Astrocyte of the cerebellum (primary cell): ENCODE measurements at places on chromosomes 12 and 14.

DNA sequence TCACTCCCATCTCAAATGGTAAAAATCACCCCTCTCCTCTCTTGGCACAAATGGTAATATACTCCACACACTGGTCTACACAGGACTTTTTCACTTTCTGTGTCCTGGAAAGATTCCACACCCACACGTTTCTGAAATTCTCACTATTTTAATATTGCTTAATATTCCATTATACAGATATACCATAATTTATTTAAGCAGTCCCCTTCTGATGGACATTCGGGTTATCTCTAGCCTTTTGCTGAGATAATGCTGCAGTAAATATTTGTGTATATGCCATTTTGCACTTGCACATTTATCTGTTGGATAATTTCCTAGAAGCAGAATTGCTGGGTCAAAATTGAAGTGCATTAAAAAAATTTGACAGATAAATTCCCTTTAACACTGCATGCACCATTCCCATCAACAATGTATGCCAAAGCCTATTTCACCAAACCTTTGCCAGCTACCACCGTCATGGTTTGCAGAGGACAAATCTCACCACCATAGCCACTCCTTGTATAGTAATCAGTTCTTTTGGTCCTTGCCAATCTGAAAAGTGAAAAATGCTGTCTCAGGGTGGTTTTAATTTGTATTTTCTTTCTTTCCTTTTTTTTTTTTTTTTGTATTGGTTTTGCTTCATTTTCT lies 15.5 kb upstream of the COL2A1 start:
- DNase-seq: no peak

DNA sequence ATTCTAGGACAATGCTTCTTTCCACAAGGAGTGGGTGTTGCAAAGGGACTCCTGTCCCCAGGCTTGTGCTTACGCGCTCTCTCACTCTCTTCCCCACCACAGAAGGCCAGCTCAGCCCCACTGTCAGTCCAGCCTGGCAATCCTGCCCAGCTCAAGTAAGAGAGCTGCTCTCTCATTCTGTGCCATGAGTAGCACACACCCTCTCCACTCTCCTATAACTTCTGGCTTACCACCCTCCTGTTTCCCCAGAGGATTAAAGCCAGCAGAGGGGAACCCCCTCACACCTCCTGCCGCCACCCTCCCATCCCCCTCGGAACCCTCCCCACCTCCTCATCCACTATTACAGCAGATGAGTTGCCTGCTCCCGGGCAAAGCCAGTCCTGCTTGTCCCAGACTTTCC lies 17.1 kb downstream of the NCKAP5L start:
- DNase-seq: no peak

DNA sequence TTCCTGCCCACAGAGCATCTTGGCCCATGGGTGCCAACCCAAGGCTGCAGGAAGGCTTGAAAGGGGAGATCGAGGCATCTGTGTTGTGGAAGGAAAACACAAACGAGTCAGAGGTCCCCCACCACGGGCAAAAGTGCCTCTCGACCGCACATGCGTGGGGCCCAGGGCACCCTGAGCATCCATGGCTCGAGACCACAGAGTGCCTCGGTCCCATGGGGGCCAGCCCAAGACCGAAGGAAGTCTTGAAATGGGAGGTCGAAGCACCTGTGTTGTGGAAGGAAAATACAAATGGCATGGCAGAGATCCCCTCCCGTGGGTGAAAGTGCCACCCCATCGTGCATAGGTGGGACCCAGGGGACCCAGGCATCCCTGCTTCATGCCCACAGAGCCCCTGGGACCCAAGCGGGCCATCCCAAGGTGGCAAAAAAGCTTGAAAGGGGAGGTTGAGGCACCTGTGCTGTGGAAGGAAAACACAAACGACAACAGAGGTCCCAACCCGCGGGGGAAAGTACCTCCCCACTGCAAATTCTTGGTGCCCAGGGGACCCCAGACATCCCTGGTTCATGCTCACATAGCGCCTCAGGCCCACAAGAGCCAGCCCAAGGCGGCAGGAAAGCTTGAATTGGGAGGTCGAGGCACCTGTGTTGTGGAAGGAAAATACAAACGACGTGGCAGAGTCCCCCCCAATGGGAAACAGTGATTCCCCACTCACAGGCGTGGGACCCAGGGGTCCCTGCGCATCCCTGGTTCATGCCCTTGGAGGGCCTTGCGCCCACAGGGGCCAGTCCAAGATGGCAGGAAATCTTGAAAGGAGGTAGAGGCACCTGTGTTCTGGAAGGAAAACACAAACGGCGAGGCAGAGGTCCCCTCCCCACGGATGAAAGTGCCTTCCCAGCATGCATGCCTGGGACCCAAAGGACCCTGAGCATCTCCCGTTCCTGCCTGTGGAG lies 373.0 kb downstream of the ALG10 start:
- DNase-seq: no peak

DNA sequence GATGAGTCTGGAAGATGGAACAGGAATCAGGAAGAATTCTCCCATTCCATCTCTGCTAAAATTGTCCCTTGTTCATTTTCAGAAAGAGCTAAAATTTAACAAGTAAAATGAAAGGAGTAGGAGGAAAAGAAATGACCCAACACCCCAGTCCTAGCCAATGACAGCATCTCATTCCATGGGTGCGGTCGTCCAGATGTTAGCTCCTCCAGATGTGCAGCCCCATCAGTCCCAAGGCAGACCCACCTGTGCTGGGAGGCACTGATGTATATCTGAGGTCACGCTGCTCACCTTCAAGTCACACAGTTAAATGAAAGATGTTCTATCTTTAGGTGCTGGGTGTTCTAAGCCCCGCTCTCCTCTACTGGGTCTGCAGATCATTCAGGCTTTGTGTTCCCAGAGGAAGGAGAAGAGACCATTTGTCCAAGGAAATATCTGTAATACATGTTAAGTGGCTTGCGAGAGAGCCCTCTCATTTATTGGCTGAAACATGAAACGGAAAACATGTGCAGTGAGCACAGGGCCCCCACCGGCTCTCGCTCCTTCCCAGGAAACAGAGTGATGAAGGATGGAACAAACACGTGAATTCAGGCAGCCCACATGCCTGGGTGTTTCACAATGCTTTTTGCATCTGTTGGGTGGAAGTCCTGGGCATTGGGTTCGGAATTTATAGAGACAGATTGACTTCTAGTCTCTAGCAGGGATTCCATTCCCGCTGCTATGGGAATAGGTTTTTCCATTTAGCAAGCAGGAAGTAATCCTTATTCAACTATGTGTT lies 294.6 kb downstream of the NUAK1 start:
- no peak for DNase-seq

DNA sequence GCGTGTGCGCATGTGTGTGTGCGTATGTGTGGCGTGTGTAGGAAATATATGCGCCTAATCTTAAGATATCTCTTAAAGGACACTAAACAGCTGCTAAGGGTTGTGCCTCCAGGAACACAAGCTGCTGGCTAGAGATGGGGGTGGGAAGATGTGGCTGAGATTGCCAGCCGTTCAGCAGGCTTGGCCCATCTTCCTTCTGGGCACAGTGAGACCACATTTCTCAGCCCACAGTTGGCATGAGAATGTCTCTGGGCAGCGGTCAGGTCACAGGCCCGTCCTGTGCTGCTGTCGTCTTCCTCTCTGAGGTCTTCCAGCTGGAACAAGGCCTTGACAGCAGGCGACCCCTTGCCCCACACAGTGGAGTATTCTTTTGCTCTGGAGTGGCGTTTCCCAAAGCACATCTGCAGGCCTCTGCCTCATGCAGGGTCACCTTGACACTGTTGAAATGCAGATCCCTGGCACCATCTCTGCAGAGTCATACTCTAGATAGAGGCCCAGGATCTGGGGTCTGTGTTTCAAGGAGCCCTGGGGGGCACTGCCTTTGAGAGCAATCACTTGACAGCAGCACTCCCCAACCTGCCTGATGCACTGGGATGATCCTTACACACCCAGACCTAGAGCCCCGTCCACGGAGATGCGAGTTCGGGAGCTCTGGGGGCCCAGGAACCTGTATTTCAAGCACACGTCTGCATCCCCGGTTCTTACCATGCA lies 335.5 kb upstream of the SFSWAP start:
- DNase-seq: no peak

DNA sequence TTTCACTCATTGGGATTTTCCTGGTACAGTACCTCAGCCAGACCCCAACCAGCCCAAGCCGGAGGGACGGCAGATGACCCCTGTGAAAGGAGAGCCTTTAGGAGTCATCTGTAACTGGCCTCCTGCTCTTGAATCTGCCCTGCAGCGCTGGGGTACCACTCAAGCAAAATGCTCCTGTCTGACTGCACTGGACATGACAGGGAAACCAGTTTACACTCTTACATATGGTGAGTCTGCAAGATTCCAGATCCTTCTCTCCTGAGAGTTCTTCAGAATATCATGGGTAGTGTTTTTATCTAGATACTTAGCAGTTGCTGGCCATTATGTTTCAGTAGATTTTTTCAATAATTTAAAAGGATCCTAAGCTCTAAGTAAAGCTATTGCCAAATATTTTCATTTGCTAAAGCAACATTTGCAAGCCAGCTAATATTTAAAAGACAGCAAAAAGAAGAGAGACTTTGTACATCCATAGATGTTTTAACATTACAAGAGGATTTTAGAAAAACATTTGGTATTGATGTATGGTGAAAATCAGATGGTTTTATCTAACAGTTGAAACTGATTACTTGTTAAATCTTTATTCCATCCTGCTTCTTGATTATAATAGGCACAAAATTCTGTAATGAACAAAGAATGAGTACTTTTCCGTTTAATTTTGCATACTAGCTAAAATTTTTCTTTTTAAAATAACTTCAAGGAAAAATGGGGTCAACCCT lies 85.1 kb upstream of the ATF1 start:
- DNase-seq: no peak

DNA sequence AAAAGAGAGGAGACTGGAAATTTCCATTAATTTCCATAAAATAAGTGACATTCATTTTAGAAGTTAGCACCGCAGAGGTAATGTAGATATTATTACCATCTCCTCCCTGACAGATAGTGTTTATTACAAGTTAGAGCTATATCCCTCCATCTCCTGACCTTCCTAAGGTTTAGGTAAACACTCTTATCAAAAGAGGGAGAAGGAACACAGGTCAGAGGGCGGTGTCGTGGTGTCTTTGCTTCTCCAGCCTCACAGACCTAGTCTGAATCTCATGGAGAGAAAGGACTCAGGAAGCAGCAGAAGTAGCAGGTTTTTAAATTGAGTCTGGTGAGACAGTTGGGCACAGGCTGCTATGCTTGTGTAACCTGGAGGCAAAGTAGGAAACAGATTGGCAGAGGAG lies 11.5 kb upstream of the POC1B start:
- no peak for DNase-seq

DNA sequence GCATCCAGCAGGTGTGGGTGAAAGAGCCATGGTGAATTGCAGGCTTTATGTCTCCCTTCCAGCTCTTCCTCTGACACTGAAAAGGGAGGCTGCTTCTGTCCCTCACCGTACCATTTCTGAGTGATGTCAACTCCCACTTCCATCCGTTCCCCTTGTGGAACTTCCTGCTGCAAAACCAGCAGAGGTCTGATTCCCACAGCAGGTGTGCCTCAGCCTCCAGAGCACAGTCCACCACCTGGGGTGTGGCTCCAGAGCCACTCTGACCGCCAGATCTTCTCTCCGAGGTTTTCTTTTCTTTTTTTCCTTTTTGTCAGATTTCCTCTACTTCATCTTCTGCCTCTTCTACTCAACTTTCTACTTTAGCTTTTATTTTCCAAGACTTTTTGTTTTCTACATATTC lies 62.7 kb downstream of the CDC42BPB start:
- no peak for DNase-seq
